Stimulated activated CD4-positive, alpha-beta T cell treated with anti-CD3 and anti-CD28 coated beads, Interleukin-12 subunit alpha, Interleukin-12 subunit beta, amount 100 ng/mL, for 24 hours (primary cell): ENCODE measurements at places on chromosomes 3 and 15.

DNA sequence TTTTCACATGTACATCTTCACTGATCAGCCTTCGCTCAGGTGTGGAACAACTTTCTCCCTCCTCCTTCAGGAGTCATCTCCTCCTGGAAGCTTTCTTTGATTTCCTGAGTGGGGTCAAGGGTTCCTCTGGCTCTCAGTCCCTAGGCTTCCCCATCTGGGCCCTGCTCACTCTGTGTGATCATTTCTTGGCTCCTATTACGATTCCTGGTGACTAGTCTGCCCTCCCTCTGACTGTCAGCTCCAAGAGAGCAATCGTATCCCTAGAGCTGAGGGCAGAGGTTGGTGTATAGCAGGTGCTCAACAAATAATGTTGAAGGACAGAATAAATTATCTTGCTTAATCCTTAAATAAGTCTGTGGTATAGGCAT is 15.3 kb upstream of the PRKCD start:
- DNase-seq, result no peak

DNA sequence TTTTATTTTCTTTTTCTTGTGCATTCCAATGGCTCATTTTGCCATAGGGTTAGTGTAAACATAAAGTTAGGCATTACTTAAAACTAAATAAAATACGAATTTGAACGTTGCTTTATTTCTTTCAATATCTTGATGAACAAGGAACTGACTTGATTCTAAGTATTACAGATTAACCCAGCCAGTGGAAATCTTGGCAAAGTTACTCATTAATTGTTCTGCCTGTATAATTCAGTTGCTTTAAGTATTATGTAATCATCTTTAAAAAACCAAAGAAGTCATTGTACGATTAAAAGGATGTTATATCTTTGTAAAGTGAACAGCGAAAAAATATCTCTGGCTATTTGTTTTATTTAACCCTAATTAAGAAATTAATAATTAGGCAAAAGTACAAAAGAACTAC is 737.9 kb upstream of the BCHE start:
- DNase-seq, result no peak

DNA sequence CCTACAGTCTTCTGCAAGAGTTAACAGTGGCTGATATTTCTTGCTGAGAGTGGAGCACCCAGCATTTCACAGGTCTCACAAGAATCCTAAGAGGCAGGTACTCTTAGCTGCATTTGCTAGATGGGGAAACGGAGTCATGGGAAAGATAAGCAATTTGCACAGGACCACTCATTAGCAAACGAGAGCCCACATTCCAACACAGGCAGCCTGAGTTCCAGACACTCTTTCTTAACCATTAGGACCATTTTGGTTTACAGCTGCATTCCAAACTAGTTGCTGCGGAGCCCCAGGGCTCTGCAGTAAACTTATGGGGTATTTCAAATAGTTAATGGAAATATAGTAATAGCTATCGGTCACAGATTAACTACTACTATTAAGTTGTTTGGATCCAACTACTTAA is 42.5 kb downstream of the LYZL4 start:
- DNase-seq, result no peak

GRCh38 chr15:99104788-99105513 is at the start of gene SYNM:
Gene SYNM (plus strand): TSS chr15:99105080. CDS start chr15:99105200, 120 bp downstream.
- DNase-seq, result peak; percentile 41
